ENCODE measurements at places on chromosomes 2 and 18.

DNA sequence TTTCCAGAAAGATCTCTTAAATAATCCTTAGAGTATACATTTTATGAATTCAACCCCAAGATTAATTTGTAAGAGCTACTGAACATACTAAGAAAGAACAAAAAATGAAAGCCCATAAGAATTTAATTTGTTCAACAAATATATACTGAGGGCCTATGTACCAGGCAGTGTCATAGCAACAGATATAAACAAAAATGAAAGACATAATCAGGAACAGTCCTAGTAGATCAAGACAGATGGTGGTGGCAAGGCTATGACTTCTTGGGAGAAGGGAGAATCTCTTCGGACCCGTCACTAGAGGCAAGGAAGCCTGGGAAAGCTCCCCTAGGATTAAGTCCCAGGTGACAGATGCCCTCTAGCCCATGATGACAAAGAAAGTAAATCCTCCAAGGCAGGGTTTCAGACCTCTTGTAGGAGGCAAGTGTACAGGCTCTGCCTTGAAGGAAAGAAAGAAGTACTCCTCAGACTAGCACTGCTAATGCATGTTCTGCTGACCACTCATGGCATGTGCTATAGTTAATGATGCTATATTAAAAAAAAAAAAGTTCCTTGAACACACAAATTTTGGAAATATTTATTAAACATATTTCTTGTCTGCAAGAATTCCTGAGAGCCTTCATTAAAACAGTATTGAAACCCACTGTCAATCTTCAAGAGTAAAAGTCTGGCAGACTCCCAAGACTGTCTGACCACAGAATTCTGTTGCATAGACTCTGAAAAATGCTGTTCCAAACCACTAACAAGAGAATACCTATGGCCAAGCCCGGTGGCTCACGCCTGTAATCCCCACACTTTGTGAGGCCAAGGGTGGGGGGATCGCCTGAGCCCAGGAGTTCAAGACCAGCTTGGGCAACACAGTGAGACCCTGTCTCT, 31.5 kb downstream of the NOL10 start:
- DNase-seq: no peak

DNA sequence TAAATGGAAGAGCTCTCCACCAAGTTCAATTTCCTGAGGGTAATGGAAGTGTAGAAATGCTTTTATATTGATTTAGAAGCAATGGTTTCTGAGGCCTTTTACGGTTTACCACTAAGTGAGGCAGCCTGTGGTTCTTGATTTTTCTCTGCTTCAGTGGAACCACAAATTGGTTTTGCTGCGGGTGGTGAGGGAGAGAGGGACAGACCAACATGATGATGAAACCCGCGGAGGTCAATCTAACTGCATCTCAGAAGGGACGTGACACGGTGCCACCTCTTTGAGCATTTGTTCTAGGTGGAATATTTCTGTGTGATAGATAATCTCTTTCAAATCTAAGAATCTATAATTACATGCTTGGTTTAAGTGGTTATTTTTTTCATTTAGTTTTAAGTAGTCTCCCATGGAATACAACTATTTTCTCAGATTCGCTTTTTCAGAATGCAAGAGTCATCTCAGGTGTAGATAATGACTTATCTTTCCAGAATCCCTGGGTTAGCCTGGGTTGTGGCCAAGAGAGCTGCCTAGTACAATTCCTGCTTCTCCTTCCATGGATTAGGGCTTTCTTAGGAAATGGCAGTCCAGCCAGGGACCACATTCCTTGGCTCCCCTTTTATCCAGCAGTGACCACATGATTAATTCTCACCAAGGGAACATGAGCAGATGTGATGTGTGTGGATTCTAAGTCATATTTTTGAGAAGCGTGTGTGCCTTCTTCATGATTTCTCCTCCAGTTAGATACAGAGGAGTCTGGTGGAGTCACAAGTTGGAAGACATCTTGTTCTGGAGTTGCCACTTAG, 52.5 kb downstream of the KCNE4 start:
- no peak for DNase-seq

DNA sequence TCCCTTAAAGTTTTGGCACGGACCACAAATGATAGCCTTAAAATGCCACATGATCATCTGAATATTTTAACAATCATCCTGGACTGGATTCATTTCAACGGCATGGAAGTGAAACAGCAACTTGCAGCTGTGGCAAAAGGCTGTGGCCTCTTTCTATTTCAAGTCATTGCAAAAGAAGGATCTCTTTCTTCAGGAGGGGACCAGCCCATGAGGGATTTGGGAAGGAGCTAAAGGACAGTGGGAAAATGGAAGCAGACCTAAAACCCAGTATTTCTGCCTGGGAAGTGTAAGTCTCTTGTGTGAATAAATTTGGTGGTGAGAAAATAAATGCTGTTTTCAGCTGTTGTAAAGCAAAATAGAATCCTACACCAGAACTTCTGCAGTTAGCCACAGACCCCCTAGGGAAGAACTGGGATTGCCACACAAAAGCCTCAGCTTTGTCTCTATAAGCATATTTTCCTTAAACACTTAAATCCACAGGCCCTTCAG, 107.3 kb upstream of the ZFP36L2 start:
- no peak for DNase-seq

DNA sequence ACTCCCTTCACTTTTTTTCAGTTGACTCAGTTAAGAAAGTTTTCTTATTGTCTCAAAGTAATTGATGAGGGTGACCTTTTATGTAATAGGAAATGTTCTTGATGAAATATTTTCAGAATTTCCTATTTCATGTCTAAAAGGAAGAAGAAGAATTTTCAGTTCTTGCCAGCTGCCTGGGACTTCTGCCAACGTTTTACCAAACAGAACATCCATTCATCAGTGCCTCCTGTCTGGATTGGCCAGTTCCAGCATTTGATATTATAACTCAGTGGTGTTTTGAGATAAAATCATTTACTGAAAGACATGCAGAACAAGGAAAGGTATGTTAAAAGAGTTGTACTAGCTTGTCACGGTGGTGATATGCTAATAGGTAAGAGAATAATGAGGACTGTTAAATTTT, 104.7 kb upstream of the MYO3B start:
- no peak for DNase-seq

DNA sequence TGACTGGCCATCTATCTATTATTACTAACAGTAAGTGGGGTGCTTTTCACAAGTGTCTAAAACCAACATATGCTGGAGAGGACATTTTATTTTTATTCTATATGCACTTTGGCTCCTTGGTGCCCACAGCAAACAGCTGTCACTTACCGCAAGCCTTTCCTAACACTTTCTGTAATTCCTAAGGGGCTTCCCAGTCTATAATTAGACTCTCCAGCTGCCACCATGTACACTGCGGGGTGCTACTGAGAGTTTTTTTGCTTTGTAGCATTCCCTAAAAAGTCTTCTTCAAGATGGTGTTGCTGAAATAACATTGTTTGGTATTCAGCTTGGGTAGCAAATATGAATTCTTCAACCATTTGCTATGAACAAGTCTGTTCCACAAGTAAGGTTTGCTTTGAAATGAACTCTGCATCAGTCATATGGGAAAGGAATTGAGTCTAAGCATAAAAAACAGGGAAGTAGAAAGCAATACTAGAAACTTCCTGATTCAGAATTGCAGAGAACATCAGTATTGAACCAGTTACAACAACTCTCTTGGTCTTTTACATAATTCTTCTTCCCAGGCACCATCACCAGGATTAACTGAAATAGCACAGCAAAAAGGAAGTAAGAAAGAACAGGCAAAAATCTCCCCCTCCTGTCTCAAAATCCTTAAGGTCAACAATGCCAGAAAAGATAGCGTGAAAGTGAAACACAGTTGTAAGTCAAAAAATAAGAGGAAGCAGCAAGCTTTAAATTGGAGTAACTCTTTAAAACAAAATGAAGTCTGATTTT, 28.6 kb downstream of the EPB41L3 start:
- DNase-seq: peak; percentile 73

GRCh38 chr2:138814123-138814898, 34.1 kb upstream of the NXPH2 start:
- DNase-seq: peak; percentile 67

GRCh38 chr2:29053223-29053622, 21.1 kb downstream of the PCARE start:
- DNase-seq: no peak

- no peak for DNase-seq
Observed at GRCh38 chr2:162435676-162436075, 91.7 kb downstream of the GCA start.

GRCh38 chr2:223787358-223787757, 50.0 kb downstream of the AP1S3 start:
- no peak for DNase-seq

DNA sequence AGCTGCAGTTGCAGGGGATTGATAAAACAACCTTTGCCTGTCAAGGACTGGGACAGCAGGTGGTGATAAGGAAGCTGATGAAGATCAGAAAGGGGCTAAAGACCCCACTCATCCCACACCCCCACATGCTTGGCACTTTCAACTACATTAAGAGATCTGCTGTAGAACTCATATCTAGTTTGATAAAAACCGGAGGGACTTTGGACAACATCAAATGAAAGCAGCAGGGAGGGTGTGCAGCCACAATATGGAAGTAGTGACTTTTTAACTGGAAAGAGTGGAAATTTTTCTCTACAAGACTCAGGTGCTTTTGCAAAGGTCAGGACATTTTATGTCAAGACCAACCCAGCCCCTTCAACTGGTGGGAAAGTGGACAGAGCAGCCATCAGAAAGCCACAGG, 56.8 kb downstream of the TBC1D8 start:
- DNase-seq: no peak

GRCh38 chr18:47632970-47633635, 297.4 kb downstream of the SMAD2 start:
- no peak for DNase-seq

DNA sequence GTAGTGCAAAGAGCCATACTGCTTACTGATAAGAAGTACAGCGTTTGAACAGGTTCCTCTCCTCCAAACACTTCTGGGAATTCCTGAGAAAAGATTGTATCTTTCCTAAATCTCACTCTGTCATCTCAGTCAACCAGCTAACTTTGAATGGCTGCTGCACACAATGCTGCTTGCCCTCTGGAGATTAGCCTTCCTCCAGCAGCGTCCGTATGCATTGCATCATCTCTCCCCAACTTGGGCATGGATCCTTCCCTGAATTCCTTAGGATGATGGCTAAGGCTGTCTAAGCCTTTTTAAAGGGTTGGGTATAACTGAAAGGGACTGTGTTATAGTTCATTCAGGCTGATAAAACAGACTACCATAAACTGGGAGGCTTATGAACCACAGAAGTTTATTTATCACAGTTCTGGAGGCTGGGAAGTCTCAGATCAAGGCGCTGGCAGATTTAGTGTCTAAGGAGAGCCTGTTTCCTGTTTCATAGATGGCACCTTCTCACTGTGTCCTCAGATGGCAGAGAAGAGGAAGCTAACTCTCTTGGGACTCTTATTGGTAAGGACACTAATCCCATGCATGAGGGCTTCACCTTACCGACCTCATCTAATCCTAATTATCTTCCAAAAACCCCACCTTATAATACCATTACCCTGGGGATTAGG, 105.3 kb downstream of the PAX3 start:
- no peak for DNase-seq

DNA sequence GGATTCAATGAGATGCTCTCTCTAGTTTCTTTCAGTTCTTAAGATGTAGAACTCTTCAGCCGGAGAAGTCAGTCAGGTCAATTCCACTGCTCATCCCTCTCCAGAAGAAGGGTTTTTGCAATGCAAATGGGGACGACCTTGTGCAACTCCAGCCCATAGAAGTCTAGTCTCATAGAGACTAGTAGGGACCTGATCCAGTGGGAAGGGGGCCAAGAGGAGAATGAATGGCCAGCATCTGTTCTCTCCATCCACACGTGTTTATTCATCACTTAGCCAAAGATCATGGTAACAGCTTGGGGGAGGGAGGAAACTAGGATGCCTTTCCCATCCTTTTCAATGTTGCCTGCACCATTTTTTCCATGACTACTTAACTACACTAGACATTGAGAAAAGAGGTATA, 120.2 kb downstream of the LAMA3 start:
- DNase-seq: peak; percentile 17

GRCh38 chr18:78352910-78353309, 626.7 kb upstream of the SALL3 start:
- no peak for DNase-seq

DNA sequence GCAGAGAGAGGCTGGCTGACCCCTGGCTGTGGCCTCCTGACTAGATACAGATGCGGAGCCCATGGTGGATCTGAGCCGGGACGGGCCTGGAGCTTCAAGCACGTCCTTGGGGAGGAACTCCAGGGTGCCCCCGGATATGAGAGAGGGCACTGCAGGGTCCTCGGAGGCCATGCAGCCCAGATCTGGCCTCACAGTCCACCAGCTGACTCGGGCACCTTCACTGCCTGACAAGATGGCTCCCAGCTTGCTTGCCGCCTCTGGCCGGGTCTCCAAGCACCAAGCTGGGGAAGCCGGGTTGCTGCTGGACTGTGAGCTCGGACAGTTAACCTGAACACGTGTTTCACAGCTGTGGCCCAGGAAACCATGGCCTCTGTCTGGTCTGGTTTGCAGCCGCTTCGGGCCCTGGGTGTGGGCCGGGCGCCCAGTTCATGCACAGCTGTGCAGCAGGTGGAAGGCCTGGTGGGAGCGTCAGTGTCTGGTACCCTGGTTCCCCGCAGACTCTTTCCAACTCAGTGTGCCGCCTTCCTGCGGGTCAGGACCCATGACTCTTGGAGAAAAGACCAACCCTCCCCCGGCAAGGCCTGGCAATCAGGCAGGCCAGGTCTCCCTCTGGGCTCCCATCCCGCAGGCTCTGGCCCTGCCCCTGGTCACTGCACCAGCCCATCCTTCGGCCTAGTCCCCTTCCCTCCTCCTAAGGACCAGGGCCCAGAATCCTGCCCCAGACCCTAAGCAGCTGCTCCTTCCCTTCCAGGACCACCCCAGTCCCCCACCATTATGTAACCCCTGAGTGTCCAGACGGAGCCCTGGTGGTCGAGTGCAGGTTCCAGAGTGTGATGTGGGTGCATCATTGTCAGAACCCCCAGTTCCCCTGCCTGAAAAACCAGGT, 74.6 kb upstream of the OTOS start:
- DNase-seq: no peak

DNA sequence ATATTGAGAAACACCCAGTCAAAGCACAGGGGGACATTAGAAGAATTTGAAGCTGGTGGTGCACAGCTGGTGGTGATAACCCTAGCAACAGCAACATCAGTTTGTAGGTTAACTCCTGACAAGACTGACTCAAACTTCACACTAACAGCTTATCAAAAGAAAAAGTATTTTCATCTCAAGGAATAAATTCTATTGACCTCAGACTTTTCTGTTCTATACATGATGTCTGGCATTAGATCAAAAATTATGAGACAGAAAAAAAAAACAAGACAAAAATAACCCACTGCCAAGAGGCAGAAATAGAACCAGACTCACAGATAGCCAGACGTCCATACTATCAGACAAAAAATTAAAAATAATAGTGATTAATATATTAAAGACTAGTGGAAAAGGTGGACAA, 126.1 kb downstream of the COL6A3 start:
- DNase-seq: no peak

GRCh38 chr18:24669015-24669414, 208.6 kb downstream of the HRH4 start:
- no peak for DNase-seq

DNA sequence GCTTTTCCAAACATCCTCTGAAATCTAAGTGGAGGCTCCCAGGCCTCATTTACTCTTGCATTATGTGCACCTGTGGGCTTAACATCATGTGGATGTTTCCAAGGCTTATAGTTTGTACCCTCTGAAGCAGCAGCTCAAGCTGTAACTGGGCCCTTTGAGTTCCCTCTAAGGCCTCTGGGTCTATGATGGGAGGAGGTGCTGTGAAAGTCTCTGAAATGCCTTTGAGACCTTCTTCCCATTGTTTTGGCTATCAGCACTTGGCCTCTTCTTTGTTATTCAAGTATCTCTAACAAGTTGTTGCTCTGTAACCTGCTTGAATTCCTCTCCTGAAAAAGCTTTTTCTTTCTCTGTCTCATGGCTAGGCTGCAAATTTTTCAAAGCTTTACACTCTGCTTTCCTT, 58.1 kb upstream of the MYT1L start:
- no peak for DNase-seq
